ENCODE measurements at places on chromosomes 13 and 19. TPM values are rescaled to one million over a fixed set of nuclear protein-coding genes. Genes with fewer than 3 reads are reported as not detected.

The ZNF541 gene
- 0.23 TPM for total RNA-seq

The CYP4F12 gene
- total RNA-seq: 3.5 TPM

The MIDN gene
- total RNA-seq: 29.4 TPM

The ZNF430 gene
- 11.2 TPM for total RNA-seq

The SYT3 gene
- not detected for total RNA-seq

Measured in esophagus muscularis mucosa (tissue), 4 donors.